HL-60 (cell line): ENCODE measurements at places on chromosomes 6 and 20.

- DNase-seq: no peak
Measured at GRCh38 chr6:104771258-104771832, 88.4 kb downstream of the HACE1 start.

- DNase-seq: no peak
Measured at GRCh38 chr20:25017257-25017803, 24.8 kb upstream of the APMAP start.

GRCh38 chr20:16119909-16120308, 453.3 kb downstream of the KIF16B start:
- DNase-seq: no peak

DNA sequence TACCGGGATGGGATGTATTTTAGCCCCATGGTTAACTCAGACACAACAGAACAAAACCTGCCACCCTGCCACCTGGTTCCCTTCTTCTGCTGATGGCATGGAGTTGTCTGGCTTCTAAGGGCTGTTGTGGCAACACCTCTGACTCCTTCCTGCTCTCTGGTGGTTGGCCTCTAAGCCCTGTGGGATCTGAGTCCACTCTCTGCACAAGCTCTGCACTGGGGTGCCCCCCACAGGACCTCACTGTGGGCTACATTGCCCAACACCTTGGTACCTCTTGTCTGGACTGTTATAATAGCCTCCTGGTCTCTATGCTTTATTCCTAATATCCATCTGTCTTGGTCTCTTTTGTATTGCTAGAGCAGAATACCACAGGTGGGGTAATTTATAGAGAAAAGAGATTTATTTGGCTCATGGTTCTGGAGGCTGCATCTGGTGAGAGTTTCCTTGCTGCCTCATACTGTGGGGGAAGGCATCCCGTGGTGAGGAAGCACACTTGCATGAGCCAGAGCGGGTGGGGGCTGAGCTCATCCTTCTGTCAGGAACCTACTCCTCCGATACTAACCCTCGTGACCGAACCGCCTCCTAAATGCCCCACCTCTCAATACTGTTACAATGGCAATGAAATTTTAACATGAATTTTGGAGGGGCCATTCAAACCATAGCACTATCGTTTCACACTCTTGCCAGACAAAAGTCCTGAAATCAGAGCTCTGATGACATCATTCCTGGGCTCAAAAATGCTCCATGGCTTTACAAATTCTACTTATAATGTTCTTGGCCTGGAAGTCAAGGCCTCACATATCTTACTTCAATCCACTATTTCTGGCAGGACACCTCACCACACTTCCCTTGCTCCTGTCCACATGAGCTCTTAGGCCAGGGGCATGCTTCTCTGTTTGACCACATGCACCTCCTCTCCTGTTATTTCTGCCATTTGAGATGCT, 127.2 kb downstream of the PAX1 start:
- DNase-seq: no peak

- no peak for DNase-seq
Measured at GRCh38 chr6:100946021-100946540, 65.0 kb upstream of the ASCC3 start.

DNA sequence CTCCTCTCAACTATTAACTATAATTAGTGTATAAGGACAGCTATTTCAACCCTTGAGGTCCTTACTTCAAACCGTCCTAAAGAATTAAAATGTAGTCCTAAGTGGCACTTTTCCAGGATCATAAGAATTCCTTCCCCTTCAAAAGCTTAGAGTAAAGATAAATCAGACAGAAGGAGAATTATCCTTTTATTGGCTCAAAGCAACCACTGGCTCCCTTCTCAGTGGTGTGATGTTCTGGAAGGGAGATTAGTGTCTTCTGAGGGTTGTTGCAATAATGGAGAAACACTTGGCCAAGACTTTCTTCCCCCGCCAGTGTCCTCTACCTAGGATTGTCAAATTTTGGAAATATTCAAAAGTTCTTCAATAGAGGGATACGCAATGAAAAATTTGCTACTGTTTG, 89.1 kb upstream of the PLEKHG1 start:
- no peak for DNase-seq

DNA sequence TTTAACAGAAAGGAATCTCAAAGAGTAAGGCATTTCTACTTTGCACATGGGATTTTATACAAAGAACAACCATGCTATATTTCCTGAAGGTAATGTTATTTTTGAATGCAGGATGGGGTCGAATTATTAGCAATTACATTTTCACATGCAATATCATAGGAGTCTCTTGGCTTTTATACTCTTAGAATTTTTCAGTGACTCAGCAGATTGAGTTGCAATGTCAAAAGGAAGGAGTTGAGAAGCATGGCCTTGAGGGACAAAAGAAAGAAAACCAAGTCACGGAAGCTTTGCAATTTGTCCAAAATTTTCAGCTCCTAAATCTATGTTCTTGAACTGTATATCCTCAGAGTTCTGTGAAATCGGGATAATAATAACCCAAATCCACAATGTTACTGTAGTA, 181.1 kb downstream of the GRM1 start:
- no peak for DNase-seq

DNA sequence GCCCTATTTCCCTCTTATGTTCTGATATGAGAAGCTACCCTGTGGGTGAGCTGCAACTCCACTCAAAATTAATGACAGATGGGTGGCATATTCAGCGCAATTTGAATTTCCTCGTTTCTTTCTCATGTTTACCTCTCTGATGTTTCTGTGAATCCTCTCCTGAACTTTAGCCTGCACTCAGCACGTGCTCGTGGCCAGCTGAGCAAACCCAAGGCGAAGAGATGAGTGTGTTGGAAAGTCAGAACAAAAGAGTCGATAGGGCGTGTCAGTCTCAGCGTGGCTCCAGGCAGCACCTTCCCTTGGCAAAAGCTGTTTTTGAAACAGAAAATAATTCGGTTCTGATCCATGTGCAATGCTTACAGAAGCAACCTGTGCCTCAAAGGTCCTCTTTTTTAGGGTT, 226.1 kb upstream of the GMDS start:
- no peak for DNase-seq

DNA sequence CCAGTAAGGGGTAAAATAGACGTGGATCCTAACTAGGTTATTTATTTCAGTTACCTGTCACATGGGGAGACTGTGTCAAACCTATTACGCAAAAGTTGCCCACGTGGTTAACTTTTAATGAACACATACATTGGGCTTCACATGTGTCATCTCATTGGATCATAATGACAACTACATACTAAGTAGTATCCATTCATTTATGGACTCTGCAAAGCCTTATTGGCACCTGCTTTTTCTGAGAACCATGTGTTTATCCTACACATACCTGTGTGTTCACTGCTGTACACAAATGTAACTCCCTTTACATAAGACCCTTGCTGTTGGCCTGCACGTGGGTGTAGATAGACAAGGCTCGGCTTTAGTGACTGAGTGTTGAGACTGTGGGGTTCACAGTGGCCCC, 5.1 kb downstream of the BPIFA1 start:
- no peak for DNase-seq
